GM23248 (cell line): ENCODE measurements at places on chromosomes 4 and X. TPM values are rescaled to one million over a fixed set of nuclear protein-coding genes. Genes with fewer than 3 reads are reported as not detected.

Gene FAM184B
- total RNA-seq = not detected in 2 replicates

Gene NSG1
- total RNA-seq = 0.86 TPM in 1 of 2 replicates, not detected in the other

Gene SHISA3
- 0.65 TPM in 1 of 2 replicates, not detected in the other for total RNA-seq

Gene CYLC1
- total RNA-seq = not detected in 2 replicates

Gene TECRL
- total RNA-seq = not detected in 2 replicates

Gene RIPPLY1
- total RNA-seq = not detected in 2 replicates

Gene ANXA3
- total RNA-seq = 1.1 and 3.6 TPM in 2 replicates

Gene ANOS1
- total RNA-seq = not detected in 2 replicates

Gene VCX
- not detected in 2 replicates for total RNA-seq

Gene CT55
- total RNA-seq = not detected in 2 replicates

Gene DRP2
- 0.22 TPM in 1 of 2 replicates, not detected in the other for total RNA-seq

Gene MAGEB2
- total RNA-seq = not detected in 2 replicates

Gene AR
- 4.8 and 6.8 TPM in 2 replicates for total RNA-seq

Gene GPR173
- 0.86 and 2.7 TPM in 2 replicates for total RNA-seq

Gene ENPEP
- 0.11 TPM in 1 of 2 replicates, not detected in the other for total RNA-seq

- peak; percentile 75 for DNase-seq
Observed at GRCh38 chrX:17474892-17475291, 99.9 kb downstream of the NHS start.

DNA sequence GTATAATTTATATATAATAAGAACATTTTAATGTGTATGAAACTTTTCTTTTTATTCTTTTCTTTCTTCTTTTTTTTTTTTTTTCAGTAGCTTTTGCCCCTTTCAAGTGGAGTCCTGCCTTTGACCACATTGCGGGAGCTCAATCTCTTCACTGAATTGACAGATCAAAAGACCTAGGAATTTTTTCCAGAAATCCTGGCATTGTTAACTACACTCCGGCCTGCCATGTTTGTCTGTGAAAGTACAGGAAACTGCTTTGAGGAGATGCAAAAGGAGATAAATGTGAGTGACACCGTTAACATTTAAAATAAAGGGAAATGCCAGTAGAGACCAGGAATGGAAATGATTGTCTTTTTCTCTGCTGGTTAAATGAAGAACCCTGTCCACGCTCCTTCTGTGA lies 159.3 kb upstream of the VCX3A start:
- no peak for DNase-seq

DNA sequence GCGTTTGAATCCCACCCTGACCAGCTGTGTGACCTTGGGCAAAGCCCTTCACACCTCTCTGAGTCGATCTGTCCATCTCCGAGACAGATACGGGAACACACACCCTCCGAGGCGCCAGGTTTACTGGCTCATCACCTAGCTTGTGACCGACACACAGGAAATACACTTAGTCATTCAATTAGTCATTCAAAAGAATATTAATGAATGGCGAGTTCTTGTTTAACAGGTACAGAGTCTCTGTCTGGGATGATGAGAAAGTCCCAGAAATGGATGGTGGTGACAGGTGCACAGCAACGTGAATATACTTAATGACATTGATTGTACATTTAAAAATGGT lies 80.6 kb downstream of the PPP2R2C start:
- DNase-seq = no peak

DNA sequence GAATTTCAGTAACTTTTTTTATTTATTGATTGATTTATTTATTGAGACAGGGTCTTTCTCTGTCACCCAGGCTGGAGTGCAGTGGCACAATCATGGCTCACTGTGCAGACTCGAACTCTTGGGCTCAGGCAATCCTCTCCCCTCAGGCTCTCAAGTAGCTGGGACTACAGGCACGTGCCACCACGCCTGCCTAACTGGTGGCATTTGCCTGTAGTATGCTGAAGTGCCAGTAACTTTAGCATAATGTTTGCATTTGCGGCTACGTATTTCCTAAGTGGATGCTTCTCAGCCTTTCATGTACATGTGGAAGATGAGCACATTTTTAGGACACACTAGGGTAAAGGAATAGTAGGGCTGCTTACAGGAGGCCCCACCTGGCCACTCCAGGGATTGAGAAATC lies 45.3 kb upstream of the ATXN3L start:
- no peak for DNase-seq

- DNase-seq = peak; percentile 80
Observed at GRCh38 chr4:101835121-101835904, 44.8 kb downstream of the BANK1 start.

DNA sequence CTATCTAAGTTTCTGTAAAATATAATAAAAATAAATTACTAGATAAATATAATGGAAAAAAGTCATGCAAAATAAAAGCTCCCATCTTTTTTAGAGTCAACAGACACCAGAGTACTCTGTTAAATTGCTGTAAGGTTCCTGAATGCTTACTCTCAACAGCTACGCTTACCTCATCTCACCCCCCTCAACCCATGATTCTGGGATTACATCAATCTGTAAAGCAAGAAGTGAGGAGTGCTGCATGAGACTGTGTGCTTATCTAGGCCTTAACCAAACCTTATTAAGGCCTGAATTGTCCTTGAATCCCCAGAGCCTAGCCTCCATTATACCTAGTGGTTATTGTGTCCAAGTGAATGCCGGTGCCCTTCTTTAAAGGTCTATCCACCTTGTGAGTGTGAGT lies 735.8 kb downstream of the RPA4 start:
- no peak for DNase-seq

GRCh38 chr4:109251396-109251795 lies 51.1 kb downstream of the COL25A1 start:
- no peak for DNase-seq

GRCh38 chr4:39883646-39884045 lies 94.1 kb downstream of the PDS5A start:
- DNase-seq = peak; percentile 27

- DNase-seq = no peak
Observed at GRCh38 chr4:170691168-170691567, 601.4 kb upstream of the AADAT start.

- DNase-seq = no peak
Observed at GRCh38 chr4:107993969-107994368, 4.3 kb downstream of the HADH start.

DNA sequence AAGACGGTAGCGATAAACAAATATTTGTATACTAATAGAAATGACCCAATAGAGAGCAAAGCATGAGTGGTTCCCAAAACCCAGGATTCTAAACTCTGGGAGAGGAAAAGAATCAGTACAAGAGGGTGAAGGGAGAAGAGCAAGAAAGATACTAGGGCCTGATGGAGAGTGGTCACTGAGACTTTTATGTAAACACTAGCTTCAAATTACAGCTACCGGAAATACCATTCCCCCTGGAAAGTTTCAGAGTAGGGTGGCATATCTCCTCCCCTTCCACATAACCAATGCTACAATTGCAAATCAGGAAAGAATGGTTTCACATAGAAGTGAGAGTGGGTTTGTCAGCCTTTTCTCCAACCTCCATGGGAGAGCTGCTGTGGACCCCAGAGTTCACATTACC lies 77.1 kb downstream of the EIF4E start:
- peak; percentile 4 for DNase-seq

DNA sequence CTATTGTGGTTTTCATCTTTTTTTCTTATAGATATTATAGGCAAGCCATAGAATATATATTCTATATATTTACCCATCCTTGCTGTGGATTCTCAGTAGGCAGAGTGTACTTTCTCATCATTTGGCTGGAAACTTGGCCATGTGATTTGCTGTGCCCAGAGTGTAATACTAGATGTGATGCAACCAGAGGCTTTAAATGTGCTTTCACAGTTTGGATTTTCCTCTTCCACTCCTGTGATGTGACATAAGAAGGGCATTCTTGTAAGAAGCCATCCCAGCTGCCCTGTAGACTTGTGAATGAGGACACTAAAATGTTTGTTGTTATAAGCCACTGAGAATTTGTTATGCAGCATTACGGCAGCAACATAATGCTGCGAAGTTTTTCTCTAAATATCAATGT lies 10.4 kb upstream of the HPGDS start:
- peak; percentile 3 for DNase-seq

- DNase-seq = peak; percentile 10
Observed at GRCh38 chrX:50202539-50202938, 1.7 kb upstream of the AKAP4 start.

DNA sequence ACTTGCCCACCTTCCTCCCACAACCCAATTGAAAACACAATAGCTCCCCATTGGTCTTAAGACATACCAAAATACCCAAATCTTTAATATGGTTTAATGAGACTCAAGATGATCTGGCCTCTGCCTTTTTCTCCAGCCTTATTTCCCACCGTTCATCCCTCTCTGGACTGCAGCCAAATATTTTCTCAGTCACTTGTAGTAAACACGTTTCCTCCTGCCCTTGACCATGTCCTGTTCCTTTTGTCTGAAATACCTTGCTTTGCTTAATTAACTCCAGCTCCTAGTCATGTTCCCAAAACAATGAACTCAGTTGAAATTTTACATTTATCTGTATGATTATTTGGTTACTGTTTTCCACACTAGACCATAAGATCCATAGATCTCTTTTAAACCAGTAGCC lies 8.4 kb upstream of the NUP54 start:
- DNase-seq = peak; percentile 2

- DNase-seq = no peak
Observed at GRCh38 chrX:26286836-26287235, 70.9 kb downstream of the MAGEB5 start.

- DNase-seq = no peak
Observed at GRCh38 chr4:53009824-53010223, 147.7 kb downstream of the RASL11B start.

DNA sequence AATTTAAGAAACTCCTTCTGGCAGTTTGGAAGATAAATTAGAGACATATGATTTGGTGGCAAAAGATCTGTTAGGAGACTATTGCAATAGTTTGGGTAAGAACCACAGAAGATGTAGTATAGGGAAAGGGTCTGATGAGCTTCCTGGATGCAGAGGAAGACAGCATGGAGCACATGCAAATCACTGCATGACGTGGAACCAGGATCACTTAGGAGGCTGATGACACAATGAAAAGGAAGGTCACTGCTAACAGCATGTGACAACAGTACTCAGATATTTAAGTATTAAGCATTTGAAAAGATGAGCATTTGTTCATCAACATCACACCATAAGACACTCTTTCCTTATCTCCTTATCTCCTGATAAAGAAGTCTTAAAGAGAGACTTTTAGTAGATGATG lies 167.8 kb upstream of the LDB2 start:
- DNase-seq = peak; percentile 76

DNA sequence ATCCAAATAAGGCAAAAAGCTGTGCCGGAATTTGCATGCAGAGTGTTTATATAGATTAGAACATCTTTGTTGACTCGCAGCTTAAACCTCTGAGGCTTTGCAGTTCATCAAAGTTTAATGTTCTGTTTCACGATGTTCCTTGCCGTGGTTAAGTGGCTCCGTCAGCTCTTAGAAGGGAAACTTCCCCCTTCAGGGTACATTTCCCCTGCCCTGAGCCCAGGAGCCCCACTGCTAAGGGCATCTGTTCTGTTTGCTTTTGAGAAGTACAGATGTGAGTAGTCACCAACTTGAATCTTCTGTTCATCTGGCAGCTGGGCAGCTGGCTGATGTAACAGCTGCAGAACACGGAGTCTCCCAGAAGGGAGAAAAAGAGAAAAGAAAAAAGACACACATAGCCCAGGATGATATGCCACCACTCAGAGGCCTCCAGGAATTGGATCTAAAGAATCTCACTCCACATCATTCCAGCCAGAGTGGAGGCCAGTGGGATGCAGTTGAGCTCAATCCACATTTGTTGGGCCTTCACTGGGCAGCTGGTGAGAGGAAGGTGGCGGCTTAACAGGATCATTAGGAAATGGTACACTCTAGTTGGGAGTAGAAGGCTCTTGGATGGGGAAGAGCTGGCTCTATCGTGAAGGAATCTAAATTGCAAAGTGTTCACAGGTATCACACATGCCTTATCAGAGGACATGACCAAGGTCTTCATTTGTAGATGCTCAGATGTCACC lies 178.7 kb upstream of the RBPJ start:
- DNase-seq = peak; percentile 67

- DNase-seq = no peak
Observed at GRCh38 chr4:84826681-84827080, 139.8 kb downstream of the WDFY3 start.

- DNase-seq = peak; percentile 33
Observed at GRCh38 chrX:73214426-73215094, at the start of gene NAP1L2. NAP1L2 (minus strand) TSS chrX:73214851; CDS start chrX:73214492, 359 bp downstream.

DNA sequence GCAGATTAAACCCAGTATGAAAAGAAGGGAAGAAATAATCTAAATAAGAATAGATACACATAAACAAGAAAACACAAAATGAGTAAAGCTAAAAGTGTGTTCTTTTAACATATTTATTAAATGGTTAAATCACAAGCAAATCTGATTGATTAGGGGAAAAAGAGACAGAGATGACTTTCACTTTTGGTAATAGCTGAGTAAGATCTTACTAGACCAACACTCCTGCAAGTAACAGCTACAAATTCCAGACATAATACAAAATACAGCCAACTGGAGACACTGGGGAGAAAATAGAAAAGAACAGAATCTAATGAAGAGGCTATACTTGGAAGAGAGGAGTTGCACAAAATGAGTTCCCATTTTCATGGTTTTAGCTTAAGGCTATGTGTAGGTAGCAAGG lies 33.5 kb downstream of the OR13H1 start:
- no peak for DNase-seq

DNA sequence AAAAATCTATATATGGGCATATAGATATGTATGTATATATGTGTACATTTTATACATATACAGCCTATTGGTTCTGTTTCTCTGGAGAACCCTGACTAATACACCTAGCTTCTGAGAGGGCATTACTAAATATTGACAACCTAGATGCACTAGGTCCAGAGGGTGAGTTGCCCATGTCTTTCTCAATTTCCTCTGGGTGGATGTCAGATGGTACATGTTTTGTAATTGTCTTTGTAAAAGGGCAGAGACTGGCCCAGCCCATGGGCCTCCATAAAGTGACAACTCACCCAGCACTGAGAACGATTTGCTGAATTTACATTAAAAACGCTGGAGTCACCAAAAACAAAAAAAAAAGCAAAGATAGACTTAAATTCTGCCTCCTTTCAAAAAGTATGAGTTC lies 198.5 kb upstream of the FAM241A start:
- no peak for DNase-seq

DNA sequence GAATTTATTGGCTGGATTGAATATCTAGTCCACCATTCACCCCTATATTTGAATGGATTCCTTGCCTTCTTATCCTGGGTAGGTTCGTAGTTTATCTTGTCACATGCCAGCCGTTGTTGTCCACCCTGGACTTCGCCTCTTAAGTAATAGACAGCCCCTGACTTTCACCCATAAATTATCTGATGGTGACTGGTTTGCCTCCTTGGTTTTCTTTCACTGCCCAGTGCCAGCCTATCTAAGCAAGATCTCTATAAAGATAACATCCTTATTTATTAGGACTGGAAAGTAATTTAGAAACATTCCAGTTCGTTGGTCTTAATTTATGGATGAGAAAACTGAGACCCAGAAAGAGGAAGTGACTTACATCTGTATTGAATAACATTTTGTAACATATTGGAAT lies 410.3 kb downstream of the RPA4 start:
- no peak for DNase-seq

- no peak for DNase-seq
Observed at GRCh38 chr4:138802499-138802898, 213.1 kb upstream of the NOCT start.

- no peak for DNase-seq
Observed at GRCh38 chrX:119071381-119071780, 1.4 kb upstream of the CT47C1 start.

GRCh38 chr4:139550724-139551429 lies 5.1 kb downstream of the SETD7 start:
- DNase-seq = peak; percentile 41

GRCh38 chr4:1460967-1461868 lies 55.0 kb upstream of the NKX1-1 start:
- no peak for DNase-seq
